Activated CD4-positive, alpha-beta T cell treated with anti-CD3 and anti-CD28 coated beads for 36 hours (primary cell): ENCODE measurements at places on chromosomes 5 and 9. TPM values are rescaled to one million over a fixed set of nuclear protein-coding genes. Genes with fewer than 3 reads are reported as not detected.
A peak's percentile ranks its signal among the peaks of the same experiment; 100 is the strongest.

C5orf58 gene
- total RNA-seq, result not detected

ACOT12 gene
- not detected for total RNA-seq

ECPAS gene
- 127 TPM for total RNA-seq

- H3K27ac ChIP-seq, result no peak overlapping the region
- H3K36me3 ChIP-seq, result no peaks in the 10 kb centered on the region
- DNase-seq, result no peak
- H3K4me3 ChIP-seq, result no peak overlapping the region
Observed at GRCh38 chr5:31133488-31133887, 60.0 kb upstream of the CDH6 start.

DNA sequence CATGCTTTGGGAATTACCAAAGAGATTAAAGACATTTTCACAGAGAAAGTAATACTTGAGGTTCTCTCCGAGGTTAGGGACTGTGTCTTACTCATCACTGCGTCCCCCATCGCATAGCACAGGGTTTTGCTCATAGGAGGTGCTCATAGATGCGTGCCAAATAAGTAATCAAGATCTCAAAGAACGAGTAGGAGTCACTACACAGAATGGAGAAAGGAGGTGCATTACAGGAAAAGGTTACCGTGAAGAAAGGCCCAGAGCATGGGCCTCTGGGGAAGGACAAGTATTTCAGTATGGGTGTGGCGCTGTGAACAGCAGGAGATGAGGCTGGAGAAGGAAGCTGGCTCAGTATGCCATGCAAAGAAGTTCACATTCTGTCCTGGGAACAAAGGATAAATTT is 182.4 kb downstream of the ACTL7B start:
- no peak for DNase-seq
- no peaks in the 10 kb centered on the region for H3K4me1 ChIP-seq
- no peaks in the 10 kb centered on the region for H3K36me3 ChIP-seq
- no peak overlapping the region for H3K27ac ChIP-seq
- no peak overlapping the region for H3K4me3 ChIP-seq

DNA sequence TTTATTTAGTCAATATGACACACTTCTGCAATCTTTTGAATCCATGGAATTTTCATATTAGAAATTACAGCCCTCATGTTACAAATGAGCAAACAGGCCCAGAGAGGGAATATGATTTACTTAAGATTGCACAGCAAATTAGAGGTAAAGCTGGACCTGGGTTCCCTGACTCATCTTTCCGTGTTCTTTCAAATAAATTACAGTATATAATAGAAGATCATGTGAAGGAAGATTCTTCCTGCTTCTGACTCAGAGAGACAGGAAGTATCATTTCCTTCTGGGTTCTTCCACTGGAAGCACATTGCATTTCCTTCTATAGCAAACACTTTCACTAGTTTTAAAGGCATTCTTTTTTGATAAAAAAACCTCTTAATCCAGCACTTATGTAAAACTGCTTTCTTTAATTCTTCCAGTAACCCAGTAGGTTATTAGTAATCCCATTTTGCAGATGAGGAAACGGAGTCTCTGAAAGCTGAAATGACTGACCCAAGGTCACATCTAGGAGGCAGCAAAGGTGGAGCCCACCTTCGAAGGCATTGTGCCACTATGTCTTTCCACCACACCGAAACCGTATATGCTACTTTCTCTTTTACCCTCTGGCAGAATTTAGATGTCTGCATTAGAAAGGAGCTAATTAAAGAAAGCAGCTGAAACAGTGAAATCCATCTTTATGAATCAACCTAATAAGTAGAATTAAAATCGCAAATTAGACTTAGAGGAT is 566.7 kb upstream of the KLF4 start:
- H3K27ac ChIP-seq, result no peak overlapping the region
- no peaks in the 10 kb centered on the region for H3K36me3 ChIP-seq
- H3K27me3 ChIP-seq, result peaks cover 2% of the 10 kb centered on the region

GRCh38 chr5:169097374-169098326 is 203.3 kb downstream of the SLIT3 start:
- no peaks in the 10 kb centered on the region for H3K36me3 ChIP-seq
- no peak overlapping the region for H3K4me3 ChIP-seq

GRCh38 chr5:158658446-158659230 is 441.1 kb downstream of the EBF1 start:
- no peaks in the 10 kb centered on the region for H3K4me1 ChIP-seq
- no peak for DNase-seq
- H3K36me3 ChIP-seq, result no peaks in the 10 kb centered on the region
- H3K27ac ChIP-seq, result no peak overlapping the region
- no peak overlapping the region for H3K4me3 ChIP-seq
- H3K27me3 ChIP-seq, result peaks cover 1% of the 10 kb centered on the region

DNA sequence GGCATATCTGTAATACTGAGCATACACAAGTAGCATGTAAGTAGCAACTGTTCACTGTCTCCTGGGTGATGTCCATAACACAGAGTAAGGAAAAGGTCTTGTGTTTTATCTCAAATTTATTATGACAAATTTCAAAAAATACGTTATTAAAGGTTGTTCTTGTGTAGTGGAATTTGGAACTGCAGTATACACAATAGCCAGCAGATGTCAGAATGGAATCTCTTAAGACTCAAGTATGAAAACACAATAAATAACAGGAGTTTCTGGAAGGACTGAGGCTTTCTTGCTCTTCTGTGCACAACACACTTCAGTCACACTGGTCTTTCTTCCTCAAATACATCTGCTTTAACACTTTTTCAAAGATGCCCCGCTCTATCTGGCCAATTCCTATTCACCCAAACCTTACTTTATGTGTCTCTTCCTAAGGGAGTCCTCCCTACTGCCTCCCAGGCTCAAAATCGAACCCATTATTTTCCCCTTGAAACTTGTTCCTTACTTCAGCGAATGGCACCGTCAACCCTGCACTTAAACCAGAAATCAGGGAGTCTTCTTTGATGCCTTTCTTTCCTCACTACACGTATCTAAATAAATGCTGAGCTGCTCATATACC is 6.5 kb upstream of the FBXO10 start:
- no peak overlapping the region for H3K4me3 ChIP-seq
- DNase-seq, result no peak
- H3K27me3 ChIP-seq, result no peaks in the 10 kb centered on the region
- H3K27ac ChIP-seq, result no peak overlapping the region
- H3K4me1 ChIP-seq, result peaks cover 7% of the 10 kb centered on the region

- no peak overlapping the region for H3K4me3 ChIP-seq
- DNase-seq, result no peak
- H3K36me3 ChIP-seq, result no peaks in the 10 kb centered on the region
- H3K27me3 ChIP-seq, result no peaks in the 10 kb centered on the region
- peaks cover 6% of the 10 kb centered on the region for H3K4me1 ChIP-seq
Observed at GRCh38 chr5:100746730-100747129, 156.4 kb downstream of the ST8SIA4 start.

GRCh38 chr9:89810431-89810830 is 205.6 kb downstream of the GADD45G start:
- peaks cover 7% of the 10 kb centered on the region for H3K4me1 ChIP-seq
- H3K36me3 ChIP-seq, result no peaks in the 10 kb centered on the region
- no peak overlapping the region for H3K27ac ChIP-seq
- H3K4me3 ChIP-seq, result no peak overlapping the region

DNA sequence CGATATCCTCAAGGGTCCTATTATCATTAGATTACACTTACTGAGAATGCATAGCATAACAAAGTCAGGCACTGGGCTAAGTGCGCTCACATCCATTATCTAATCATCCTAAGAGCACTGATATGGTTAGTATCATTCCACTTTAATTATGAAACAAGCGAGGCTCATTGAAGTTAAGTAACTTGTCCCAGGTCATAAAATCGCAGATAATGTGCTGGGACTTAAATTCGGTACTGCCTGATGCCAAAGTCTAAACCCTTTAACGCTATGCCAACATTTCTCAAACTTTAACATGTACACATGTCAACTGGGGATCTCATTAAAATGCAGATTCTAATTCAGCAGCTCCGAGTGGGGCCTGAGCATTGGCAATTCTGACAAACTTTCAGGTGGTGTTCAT is 204.7 kb downstream of the PTTG1 start:
- no peak overlapping the region for H3K27ac ChIP-seq
- no peak overlapping the region for H3K4me3 ChIP-seq
- peaks cover 21% of the 10 kb centered on the region for H3K27me3 ChIP-seq
- no peaks in the 10 kb centered on the region for H3K36me3 ChIP-seq
- no peak for DNase-seq
- H3K4me1 ChIP-seq, result no peaks in the 10 kb centered on the region

- no peak overlapping the region for H3K27ac ChIP-seq
- DNase-seq, result no peak
- no peaks in the 10 kb centered on the region for H3K36me3 ChIP-seq
- no peaks in the 10 kb centered on the region for H3K4me1 ChIP-seq
- H3K4me3 ChIP-seq, result no peak overlapping the region
- H3K27me3 ChIP-seq, result peaks cover 3% of the 10 kb centered on the region
Observed at GRCh38 chr5:178490935-178491652, 99.1 kb downstream of the COL23A1 start.

DNA sequence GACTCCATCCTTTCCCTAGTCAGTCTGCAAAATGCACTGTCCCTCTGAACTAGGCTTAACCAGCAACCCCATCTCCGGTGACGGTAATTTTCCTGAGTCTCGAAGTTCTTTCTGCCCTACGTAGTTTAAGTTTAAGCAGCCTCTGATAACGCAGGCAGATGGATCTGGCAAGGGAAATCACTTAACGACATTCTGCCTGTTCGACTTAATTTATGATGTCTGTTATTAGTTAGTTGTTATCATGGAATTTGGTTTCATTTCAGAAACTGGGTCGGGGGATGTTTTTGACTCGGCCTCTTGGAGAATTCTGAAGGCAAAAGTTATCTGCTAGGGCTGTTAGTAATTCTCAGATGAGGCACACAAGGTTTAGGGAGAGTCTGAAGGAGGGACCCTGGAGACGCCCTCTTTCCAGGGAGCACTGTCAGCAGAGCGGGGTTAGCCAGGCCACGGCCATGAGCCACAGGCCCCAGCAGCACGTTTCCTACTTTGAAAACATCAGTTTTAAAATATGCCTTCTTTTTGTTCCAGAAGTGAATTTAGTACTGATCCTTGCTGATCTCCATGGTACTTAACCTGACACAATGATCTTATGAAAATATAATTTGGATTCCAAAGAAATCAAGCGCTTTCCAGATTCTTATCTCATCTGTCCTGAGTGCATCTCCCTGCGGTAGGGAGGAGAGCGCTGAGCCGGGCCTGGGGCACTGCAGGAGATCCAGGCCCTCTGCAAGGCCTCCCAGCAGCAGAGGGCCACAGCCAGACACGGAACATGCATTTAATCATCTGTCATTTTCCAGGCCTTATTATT is 171.0 kb upstream of the OTULINL start:
- DNase-seq, result no peak
- H3K36me3 ChIP-seq, result no peaks in the 10 kb centered on the region
- H3K27ac ChIP-seq, result no peak overlapping the region
- no peak overlapping the region for H3K4me3 ChIP-seq

DNA sequence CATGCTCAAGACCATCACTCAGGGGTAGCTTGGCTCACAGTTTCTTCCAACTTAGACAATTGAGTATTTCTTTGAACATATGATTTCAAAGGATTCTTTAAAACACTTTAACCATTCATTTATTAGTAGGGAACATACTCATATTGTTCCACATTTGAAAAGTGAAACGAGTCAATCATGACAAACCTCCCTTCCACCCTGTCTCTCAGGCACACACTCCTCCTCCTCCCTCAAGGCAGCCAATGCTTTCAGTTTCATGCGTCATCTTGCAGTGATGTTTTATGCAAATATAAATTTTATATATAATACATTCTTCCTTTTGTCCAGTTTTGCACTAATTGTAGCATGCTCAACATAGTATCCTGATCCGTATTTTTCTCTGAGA is 126.0 kb upstream of the BOD1 start:
- no peaks in the 10 kb centered on the region for H3K36me3 ChIP-seq
- peak; percentile 46 for DNase-seq
- no peak overlapping the region for H3K27ac ChIP-seq
- H3K4me3 ChIP-seq, result no peak overlapping the region

DNA sequence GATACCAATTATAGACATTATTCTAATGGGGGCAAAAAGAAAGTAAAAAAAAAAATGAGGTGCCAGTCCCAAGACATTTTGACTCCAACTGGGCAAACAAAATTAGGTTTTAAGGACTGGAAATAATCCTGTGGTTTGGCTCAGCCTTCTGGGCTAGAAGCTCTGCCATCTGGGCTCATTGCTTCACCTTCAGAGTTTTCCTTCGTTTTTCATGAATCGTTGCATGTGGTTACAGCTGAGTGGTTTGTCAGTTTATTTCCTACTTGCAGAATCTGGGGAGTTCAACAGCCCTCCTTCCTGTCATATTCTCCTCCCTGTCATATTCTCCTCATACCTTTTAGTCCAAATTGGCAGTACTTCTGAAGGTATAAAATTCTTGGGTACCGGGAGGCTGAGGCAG is 12.0 kb downstream of the UGT3A2 start:
- no peak overlapping the region for H3K27ac ChIP-seq
- no peak overlapping the region for H3K4me3 ChIP-seq
- H3K27me3 ChIP-seq, result peaks cover 12% of the 10 kb centered on the region
- peaks cover 3% of the 10 kb centered on the region for H3K4me1 ChIP-seq
- DNase-seq, result no peak

- no peak overlapping the region for H3K27ac ChIP-seq
- no peaks in the 10 kb centered on the region for H3K4me1 ChIP-seq
- no peaks in the 10 kb centered on the region for H3K36me3 ChIP-seq
- H3K27me3 ChIP-seq, result peaks cover 31% of the 10 kb centered on the region
Observed at GRCh38 chr9:34771007-34771406, 61.1 kb upstream of the CCL21 start.

- no peak for DNase-seq
- H3K4me1 ChIP-seq, result peaks cover 70% of the 10 kb centered on the region
- no peaks in the 10 kb centered on the region for H3K27me3 ChIP-seq
- peaks cover 38% of the 10 kb centered on the region for H3K36me3 ChIP-seq
- H3K27ac ChIP-seq, result peak overlapping the region; percentile 84
- H3K4me3 ChIP-seq, result peak overlapping the region; percentile 55
Observed at GRCh38 chr9:109101810-109102209, 17.9 kb downstream of the TMEM245 start.

GRCh38 chr5:997001-997474 is 11.6 kb upstream of the NKD2 start:
- H3K27ac ChIP-seq, result no peak overlapping the region
- peak overlapping the region; percentile 35 for H3K4me3 ChIP-seq
- H3K4me1 ChIP-seq, result peaks cover 11% of the 10 kb centered on the region
- peak; percentile 54 for DNase-seq

- peaks cover 24% of the 10 kb centered on the region for H3K36me3 ChIP-seq
- no peak for DNase-seq
- no peak overlapping the region for H3K4me3 ChIP-seq
Observed at GRCh38 chr9:83999141-83999918, 18.7 kb downstream of the RMI1 start.
